ENCODE measurements at places on chromosomes 6 and 20.

DNA sequence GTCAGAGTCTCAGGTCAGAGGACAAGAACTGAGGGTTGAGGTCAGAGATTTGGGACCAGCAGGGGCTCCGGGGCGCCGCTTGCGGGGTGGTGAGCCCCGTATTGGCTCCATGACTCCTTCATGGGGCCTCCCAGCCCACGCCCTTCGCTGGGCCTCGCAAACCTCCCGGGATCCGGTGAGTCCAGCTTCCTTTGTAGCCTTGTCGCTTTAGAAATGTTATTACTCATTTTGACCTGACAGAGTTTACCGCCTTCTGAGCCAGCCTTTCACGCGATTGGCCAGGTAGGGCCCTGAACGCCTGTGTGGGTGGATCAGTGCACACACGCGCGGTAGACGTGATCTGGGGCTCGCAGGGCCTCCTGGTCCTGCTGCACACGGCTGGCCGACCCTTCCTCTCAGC, 181.1 kb downstream of the ERMARD start:
- no peak for DNase-seq

GRCh38 chr6:7543789-7544424, 2.4 kb downstream of the DSP start:
- DNase-seq, result peak; percentile 12

DNA sequence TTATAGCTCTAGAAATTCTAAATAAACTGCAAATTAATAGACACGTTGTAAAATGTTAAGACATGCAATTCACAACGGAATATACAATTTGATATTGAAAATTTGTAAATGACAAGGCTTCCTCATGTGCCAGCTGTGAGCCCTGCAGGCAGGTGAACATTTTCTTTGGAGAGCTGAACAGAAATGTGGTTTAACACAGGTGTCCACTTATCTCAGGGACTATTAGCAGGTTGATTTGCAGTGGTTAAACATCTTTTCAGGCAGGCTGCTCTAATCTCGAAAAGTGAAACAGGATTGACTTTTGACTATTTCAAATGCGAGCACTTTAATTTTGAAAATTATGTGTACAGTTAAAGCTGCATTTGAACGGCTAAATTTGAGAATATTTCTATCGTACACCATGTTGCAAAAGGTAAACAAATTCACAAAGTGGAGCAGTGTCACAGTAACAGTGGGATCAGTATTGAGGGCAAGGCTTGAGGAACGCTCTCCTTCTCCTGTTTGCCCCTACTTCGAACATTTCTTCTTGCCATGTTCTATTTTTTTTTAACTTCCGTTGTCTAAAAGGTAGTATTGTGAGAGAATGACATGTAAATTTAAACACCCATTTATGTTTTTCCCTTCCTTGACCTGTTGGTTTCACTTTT, 210.8 kb downstream of the CDKAL1 start:
- DNase-seq, result no peak

DNA sequence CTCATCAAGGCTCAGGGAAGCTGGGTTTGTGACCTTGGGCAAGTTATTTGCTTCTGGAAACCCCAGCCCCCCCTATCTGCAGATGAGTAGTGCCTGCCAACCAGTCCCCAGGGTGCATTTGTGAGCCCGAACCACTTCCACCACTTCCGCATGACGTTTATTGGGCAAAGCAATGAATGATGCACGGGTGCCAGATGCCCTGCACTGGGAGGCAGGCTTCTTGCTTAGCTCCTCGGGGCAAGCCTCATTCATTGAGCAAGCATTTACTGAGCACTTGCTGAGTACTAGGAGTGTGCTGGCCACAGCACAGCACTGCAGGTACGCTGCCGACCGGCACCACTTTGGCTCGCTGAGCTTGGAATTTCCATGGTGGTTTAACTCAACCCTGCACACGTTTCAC, 60.2 kb downstream of the GNAS-AS1 start:
- no peak for DNase-seq

DNA sequence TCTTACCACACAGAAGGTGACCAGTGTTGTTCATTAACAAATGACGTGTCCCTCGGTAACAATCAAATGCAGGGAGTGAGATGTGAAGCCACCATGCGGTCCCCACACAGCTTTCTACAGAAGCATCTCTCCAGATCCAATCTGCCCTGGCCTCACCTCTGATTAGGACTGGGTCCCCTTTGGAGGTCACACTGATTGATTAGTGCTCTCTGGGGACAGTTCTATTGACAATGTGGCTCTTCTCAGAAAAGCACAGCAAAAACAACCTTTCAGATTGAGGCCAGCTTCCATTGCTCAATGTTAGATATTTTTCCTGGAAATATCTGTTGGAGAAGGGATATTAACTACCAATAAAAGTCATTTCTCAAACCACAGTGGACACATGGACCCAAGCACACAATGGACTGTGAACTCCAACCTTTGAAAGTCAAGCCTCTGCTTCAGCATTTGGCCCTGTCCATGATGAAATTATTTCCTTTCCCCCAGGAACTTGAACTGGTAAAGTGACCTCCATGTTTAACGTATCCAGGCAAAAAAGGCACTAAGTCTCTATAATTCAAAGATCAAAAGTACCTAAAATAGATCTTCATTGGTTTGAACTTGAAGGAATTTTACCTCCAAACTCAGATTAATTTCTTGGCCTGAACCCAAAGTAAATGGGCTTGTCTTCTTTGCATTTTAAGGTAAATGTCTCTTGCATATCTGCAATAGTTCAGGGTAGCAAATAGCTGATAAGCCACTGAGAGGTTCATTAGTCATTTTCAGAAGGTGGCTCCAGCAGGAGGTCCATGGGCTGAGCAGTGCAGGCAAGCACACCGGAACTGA, 118.5 kb downstream of the FOXA2 start:
- no peak for DNase-seq

Data from astrocyte of the hippocampus (primary cell).